NCI-H1092 (cell line): ENCODE measurements at places on chromosomes 1 and 21.

DNA sequence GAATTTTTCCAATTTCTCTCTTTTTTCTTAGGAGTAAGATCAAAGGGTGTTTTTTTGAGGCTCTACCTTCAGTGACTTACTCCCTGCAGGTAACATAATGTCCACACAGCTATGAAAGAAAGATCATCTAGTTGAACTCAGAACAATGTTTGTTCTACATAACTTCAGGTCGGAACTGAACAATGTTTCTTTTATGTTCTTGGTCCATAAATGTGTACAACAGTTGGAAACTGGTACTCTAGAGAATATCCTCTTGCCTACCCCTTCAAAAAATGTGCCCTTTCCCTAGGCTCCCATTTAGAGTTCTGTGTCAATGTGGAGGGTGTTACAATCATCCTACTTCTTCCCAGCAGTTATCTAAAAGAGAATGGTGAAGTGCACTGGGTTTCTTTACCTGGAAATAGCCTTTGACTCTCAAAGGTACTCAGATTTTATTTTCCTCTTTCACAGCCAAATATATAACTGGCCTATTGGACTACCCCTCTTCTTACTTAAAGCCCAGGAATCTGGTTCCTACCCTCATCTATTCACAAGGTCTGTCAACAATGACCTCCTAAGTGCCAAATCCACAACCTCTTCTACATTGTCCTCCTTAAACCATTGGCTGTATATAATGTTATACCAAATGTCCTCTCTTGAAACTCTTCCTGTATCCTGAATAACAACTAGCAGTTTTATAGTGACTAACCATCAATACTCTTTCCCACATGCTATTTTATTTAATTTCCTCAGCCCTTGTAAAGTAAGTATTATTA, 42.3 kb downstream of the CD58 start:
- DNase-seq, result no peak

GRCh38 chr1:91616712-91617111, 116.1 kb downstream of the CDC7 start:
- no peak for DNase-seq

- DNase-seq, result no peak
Observed at GRCh38 chr1:150895618-150896017, 8.7 kb downstream of the CTXND2 start.

DNA sequence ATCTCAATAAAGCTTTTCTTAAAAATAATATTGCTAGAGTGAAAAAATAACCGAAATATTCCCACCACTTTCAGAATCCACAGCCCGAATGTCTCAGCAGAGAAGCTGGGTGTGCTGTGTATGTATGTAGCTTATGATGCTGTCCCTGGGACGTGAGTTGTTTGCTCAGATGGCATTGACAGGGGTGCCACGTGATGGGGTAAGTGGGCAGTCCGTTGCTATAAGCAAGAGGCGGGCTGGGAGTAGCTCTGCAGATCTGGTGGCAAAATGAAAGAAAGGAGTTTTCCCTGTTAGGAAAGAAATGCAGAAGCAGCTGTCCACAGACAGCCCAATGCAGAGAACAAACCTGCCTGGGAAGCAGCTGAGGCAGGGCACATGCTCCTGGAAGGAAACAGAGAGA, 3.8 kb upstream of the FAM20B start:
- peak; percentile 38 for DNase-seq

DNA sequence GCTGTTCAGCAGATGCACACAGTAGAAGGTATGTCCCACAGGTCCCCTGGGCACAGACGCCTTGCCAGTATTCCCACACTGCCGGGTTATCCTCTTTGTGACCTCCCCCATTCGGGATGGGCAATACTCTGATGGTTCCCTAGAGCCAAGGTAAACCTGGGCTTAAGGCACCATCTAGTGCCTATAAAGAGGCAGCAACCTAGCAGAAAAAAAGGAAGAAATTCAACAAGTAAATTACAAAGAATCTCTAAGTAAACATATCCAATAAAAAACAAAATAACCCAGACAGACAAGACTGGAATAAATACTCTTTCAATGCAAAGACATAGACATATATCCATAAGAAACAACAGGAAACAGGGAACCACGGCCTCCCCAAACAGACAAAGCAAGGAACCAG, 39.4 kb downstream of the HSF2BP start:
- DNase-seq, result no peak

- no peak for DNase-seq
Observed at GRCh38 chr1:151606857-151607256, 5.0 kb upstream of the SNX27 start.

- no peak for DNase-seq
Observed at GRCh38 chr1:61013946-61014667, 68.3 kb upstream of the NFIA start.

DNA sequence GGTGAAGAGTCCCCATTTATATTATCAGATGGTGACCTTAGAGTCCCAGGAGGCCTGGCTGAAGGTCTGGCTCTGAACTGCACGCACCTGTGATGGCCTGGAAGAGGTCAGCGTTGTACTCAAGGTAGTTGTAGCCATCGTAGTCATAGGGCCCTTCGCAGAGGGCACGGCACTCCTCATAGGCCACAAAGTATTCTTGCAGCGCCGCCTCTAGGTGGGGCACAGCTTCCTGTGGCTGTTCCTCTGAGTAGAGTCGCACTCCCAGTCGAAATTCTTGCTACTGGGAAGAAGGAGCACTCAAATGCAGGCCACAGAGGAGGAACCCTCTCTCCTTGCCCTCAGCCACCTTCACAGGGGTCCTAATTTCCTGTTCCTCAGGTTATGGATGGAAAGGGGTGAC, 7.7 kb downstream of the P3H1 start:
- DNase-seq, result no peak

DNA sequence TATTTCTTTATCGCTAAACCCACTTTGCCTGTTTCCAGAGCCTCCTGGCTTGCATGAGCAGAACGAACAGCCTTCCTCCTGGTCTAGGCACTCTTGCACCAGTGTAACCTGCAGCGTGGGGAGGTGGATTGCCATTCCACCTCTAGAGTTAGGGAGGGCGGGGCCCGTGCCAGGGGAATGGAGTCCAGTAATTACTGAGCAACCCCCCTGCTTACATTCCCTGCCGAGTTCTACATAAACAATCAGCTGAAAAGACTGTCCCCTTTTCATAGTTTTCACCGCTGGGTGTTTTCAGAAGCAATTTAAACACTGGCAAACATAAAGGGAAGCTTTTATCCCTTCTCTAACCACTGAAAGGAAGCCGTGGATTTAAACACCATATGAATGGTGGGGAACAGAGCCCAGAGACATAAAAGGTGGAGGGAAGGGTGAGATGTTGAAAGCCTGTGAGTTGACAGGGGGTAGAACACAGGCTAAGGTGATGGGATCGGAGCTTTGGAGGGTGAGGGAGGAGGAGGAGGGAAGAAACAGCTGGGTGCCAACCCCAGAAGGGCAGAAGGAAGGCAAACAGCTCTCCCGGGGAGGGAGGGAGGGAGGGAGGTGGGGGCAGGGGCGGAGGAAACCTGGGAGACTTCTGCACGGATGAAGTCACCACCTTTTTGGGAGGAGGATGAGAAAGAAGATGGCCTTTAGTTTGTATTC, 68.0 kb upstream of the WDR26 start:
- peak; percentile 89 for DNase-seq

DNA sequence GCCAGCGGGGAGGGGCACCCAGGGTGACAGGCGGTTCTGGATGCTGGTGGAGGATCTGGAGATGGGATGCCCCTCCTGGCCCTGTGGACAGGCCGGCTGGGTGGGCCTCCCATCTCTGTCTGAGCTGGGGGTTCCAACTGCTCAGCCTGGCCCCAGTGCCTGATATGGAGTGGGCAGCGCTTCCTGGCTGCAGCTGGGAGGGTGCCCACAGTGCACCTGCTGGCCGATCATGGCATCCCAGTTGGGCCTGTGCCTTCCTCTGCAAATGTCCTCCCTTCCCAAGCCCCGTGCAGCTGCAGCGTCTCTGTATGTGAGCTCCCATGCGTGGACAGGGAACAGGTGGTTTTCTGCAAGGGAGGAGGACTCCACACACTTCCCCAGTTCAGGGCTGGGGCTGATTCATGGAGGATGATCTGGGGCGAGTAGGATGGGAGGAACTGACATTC, 2.1 kb downstream of the PFKL start:
- DNase-seq, result peak; percentile 45
